ENCODE measurements at places on chromosomes 13 and 19. TPM values are rescaled to one million over a fixed set of nuclear protein-coding genes. Genes with fewer than 3 reads are reported as not detected.

FOSB gene
- total RNA-seq = 4.0 TPM

C19orf85 gene
- total RNA-seq = not detected

RASGRP4 gene
- total RNA-seq = 0.14 TPM

CCDC122 gene
- total RNA-seq = 1.6 TPM

UCHL3 gene
- total RNA-seq = 53.9 TPM

ADGRE3 gene
- total RNA-seq = not detected

CYP4F2 gene
- total RNA-seq = not detected

TRMT1 gene
- 69.7 TPM for total RNA-seq

TPP2 gene
- 64.6 TPM for total RNA-seq

ZNF723 gene
- not detected for total RNA-seq

EML2 gene
- 86.4 TPM for total RNA-seq

MISP gene
- not detected for total RNA-seq
